H4 (cell line): ENCODE measurements at places on chromosomes 1 and 21. TPM values are rescaled to one million over a fixed set of nuclear protein-coding genes. Genes with fewer than 3 reads are reported as not detected.

DNA sequence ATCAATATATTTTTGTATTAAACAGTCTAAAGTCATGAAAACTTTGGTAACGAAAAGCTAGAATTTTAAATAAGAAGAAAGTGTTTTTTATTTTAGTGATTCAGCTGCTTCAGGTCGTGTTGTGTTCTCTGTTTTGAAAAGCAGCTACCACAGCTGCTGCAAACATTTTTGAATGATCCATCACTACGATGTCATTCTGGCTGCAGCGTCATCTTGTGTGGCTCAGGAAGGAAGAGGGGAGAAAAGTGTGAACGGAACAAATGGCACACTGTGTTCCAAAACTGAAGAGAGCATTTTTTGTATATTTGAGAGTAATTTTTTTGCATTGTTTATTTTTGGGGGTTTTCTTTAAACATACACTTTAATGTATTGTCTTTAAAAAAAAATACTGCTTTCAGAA is 323.0 kb upstream of the ADGRL2 start:
- DNase-seq: no peak

- DNase-seq: no peak
These were observed 1.5 kb upstream of the AKNAD1 start for GRCh38 chr1:108858230-108858950.

- no peak for DNase-seq
These were observed 73.6 kb upstream of the COG2 start for GRCh38 chr1:230568676-230569075.

- DNase-seq: no peak
These were observed 376.3 kb upstream of the CAMK1G start for GRCh38 chr1:209207126-209207700.

Gene CDK18
- 0.72 and 4.4 TPM in 2 replicates for total RNA-seq

DNA sequence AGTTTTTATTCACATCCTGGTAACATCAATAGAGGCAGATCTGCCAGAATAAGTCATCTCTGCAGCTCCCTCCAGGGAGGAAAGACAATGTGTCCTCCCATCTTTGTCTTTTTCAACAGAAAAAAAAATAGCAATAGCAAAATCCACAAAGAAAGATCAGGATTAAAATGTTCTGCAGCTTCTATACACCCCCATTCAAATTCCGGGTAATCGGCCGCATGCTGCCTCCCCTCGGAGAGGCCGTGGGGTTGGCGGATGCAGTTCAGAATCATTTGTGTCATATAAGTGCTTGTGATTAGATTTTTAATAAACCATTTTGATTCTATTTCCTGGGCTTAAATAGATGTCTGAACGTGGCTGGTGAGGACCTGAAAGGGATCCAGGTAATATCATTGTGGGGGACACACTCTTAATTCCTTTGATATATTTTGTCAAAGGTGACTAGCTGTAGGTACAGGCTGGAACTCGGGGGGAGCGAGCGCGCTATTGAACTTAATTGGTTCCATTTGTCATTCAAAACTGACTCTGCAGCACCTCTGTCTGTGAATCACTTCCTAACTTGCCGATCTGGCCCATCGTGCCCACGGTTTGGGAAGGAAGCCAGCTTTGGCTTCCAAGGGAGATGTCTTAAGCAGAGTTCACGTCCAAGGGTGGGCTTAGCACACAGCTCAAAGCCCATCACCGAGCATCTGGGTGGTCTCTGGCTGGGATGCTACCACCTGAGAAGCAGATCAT is 85.6 kb upstream of the ARHGEF16 start:
- DNase-seq: no peak

DNA sequence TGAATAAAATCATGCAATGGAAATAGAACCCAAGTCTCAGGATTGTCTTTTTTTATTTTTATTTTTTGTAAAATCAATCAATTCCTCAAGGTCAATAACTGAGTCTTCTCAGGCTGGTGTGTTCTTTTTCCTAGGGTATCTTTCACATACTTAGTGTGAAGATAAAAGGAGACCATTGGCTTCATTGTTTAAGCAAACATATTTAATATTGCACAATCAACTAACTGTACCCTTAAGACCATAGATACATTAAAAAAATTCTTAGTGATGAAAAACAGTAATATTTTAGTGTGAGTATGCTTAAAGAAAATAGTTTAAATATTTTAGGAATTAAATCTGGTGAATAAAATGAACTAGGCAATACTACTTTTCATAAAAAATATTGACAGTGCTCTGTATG is 31.4 kb downstream of the PDE4B start:
- no peak for DNase-seq

Gene PADI3
- total RNA-seq: 5.7 and 6.0 TPM in 2 replicates

Gene TEX35
- not detected in 2 replicates for total RNA-seq

- DNase-seq: no peak
These were observed 587 bp downstream of the NKAIN1 start for GRCh38 chr1:31238986-31239613.

Gene MYCL
- total RNA-seq: not detected in 2 replicates

GRCh38 chr21:25515484-25516405 is 91.5 kb downstream of the MRPL39 start:
- DNase-seq: peak; percentile 16

DNA sequence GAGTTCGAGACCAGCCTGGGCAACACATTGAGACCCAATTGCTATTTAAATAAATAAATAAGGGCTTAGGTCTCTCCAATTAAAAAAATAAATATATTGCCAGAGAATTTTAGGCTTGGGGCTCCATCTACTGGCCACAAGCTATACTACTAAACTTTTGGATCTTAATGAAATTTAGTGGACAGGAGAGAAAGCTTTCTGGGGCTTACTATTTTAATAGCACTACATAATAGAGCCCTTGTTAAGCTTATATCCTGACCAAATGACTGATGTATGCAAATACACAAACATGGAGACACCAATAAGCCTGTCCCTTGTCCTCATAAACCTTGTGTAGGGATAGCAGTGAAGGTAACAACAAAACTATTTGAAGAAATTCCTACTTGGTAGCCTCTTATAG is 18.4 kb downstream of the CCT3 start:
- DNase-seq: no peak

Gene PROK1
- total RNA-seq: not detected in 2 replicates

DNA sequence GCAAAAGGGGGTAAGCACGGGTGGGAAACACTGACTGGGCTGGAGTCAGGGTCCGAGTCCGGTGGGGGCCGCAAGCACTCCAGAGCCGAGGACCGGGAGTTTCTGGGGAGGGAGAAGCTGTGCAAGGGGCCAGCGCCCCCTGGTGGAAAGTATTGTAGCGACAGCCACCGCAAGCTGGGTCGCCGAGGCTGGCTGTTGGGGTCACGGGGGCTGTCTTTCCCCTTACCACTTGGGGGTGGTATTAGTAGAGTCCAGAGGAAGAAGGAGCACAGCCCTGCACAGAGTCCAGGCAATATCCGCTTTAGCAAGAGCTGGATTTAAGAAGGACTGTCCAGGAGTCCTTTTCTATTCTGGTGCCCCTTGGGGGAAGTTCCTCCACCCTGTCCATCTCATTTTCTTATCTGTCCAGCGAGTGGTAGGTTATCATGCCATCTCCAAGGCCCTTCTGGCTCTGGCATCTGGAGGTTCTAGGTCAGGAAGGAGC is 17.9 kb upstream of the ETV3 start:
- peak; percentile 49 for DNase-seq

GRCh38 chr1:163399976-163400601 is 78.3 kb downstream of the NUF2 start:
- no peak for DNase-seq
